GM12878 (cell line): ENCODE measurements at places on chromosomes 6 and 20. TPM values are rescaled to one million over a fixed set of nuclear protein-coding genes. Genes with fewer than 3 reads are reported as not detected.

Gene OARD1
- total RNA-seq = 23.7 and 29.9 TPM in 2 replicates

GRCh38 chr6:157613011-157613522 lies 210.0 kb upstream of the SNX9 start:
- no peak for DNase-seq

GRCh38 chr6:139198529-139199288 lies 63.8 kb downstream of the HECA start:
- no peak for DNase-seq

DNA sequence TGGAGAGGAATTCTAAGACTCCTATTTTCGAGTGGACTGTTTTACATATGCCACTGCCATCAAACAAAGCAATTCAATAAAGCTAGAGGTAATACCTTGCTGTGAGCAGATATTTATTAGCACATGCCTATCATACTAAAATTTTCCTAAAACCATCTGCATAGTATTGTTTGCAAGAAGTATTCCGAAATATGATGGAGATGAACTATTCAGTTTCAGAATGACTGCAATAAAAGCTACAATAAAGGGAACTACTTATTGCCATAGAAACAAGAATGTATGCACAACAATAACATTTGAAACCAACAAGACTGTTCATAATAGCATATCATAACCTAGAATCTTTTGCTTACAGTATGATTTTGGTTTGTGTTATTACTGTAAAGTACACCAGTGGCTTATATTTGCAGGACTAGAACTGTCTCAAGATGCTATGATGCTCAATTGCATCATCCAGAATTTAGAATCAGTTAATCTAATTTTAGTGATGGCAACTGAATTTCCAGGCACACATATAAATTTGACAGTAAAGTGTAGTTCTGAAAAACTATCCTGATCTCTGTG lies 144.3 kb downstream of the GRIK2 start:
- DNase-seq = no peak

Gene BEND6
- 1.5 and 2.5 TPM in 2 replicates for total RNA-seq

DNA sequence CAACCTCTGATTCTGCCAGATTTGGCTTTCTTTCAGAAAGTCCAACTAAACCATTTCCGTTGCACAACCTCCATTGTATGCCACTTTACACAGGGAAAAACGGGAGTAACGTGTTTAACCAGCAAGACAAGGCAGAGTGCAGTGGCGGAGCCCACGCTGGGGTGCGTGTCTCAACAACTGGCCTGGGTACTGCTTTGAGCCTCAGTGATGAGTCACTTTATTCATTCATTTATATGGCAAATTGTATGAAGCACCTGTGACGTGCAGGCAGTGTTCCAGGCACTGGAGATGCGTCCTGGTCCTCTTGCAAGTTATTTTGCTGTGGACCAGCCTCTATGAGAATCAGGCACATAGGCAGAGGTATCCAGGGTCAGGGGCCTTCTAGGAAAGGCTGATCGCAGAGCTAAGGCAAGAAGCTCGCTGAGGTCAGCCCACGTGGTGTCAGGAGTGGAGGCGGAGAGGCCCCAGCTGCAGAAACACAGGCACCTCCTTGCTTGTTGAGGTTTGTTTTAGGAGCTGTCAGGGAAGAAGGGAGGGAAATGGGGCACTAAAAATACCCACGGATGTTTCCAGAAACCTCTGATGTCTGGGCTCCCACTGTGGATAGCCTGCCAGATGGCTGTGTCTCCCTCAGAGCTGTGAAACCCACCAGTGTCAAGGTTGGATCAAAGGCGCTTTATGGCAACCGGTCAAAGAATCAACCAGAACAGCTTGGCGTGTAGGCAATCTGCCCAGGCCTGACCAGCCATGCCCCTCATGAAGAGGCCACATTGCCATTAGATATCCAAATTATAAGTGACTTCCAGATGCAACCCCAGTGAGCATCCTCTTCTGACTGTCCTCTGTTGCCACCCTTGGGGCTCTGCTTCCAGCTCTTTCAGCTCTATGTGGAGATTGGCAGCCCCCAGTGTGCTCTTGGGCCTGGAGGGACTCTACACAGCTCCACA lies 157.2 kb downstream of the CD83 start:
- DNase-seq = no peak

Gene SAMD5
- total RNA-seq = 0.23 TPM in 1 of 2 replicates, not detected in the other
